ENCODE measurements at places on chromosomes 11 and 22. TPM values are rescaled to one million over a fixed set of nuclear protein-coding genes. Genes with fewer than 3 reads are reported as not detected.

DNA sequence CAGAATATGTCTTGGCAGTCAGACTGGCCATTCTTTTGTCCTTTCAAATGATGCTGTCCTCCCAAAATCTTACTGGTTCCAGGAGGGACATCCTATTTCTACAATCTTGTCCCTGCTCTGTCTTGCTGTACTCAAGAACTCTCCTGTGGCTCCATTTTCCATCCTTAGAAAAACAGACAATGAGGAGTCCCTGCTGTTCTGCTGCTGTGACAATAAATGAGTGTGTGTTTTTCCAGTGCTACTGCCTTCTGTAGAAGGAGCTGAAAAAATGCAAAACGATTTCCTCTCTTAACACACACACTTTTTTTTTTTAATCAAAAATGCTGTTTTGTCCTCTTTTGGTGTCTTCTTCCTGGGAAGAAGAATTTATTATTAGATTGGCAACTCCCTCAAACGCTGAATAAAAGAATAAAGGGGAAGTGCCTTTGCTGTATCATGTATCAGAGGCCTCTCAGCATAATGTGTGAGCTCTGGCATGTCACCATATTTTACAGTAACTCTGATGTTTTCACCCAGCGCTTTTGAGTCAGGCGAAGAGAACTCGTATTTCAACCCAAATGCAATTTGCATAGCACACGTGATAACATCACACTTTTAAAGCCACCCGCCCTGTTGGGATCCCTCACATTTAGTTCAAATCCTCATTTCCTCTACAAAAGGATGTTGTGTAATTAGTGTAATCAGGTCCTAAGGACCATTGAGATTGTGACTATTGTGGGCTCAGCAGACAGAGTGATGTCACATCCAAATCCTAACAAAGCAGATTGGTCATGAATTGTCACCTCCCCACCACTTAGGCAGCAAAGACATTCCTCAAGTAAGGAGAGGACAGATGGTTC, 496.0 kb upstream of the LARGE1 start:
- no peak for DNase-seq

DNA sequence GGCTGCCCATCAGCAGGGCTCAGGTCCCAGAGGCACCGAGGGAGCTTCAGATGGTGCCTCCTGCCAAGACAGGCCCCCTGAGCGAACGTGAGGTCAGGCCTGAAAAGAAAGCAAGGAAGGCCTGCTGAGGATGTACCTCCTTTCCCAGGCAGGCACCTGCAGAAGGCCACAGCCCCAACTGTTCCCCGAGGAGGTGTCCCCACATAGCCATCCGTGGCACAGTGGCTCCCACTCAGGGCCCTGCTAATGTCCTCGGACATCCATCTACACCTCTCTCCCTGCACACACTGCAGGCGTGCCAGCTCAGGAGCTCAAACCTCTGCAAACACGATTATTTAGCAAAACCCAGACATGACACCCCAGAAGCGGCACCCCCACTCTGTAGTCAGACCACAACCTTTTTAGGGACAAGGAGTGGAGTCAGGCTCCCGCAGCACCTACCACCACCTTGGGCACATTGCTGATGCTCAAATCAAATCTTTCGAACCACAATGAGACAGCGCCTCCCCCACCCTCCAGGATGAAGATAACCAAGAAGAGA, 36.9 kb downstream of the SHANK2 start:
- DNase-seq = no peak

GRCh38 chr11:11845551-11845950, 3.8 kb downstream of the USP47 start:
- no peak for DNase-seq

DNA sequence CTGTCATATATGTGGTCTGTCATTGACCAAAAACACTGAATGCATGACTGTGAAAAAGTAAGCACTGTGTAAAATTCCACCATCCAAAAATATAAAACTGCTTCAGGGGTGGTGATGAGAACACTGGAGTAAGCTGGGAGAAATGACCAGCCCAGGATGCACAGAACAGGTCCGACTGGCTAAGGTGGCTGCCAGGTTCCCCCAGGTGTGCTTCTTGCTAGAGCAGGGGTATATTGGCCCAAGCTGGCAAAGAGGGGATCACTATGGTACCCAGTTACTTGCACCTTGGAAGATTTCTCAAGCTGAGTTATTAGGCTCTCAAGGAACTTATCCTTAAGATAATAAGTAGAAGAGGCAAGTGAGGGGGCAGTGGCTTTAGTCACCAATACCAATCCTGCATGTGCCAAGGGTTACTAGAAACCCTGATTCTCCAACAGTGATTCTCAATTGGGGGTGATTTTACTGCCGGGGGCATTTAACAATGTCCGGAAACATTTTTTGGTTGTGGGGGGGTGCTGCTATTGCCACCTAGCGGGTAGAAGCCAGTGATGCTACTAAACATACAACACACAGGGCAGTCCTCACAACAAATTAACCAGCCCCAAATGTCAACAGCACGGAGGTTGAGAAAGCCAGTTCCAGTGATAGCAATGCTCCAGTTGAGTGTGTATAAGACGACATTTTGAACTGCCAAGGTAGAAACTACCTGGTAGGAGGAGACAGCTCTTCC, 15.7 kb downstream of the SNU13 start:
- no peak for DNase-seq

DNA sequence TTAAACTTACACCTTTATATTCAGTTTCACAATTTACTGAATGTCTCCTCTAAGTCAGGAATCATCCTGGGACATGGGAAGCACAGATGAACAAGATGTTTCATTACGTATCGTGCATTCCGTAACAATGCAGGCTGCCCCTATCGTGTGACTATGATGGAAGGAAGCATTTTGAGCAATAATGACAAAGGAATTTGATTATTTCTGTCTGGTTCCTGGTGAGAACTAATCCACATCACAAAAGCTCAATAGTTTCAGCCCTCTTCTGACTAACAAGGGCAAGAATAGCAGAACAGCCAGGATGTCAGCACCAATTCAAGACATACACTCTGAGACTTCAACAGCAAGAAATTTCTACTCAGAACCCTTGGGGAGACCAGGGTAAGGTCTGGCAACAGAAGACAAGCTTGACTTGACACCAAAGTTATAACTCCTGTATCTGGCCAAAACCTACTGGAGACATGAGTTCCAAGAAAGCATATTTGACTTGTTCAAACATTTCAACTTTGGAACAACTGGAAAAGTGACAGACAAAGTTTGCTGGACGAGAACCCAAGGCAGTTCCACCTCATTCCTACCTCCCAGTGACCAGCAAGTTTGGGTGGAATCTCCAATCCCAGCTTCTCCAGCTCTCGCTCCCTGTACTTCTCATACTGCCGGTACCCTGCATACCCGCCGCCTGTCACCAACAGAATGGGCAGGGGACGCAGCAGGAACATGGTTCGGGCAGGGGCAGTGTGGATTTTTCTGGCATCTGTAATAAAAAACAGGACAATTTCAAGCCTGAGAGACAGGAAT, 14.3 kb downstream of the PISD start:
- no peak for DNase-seq

GRCh38 chr11:111925953-111926352, 7.2 kb downstream of the C11orf52 start:
- DNase-seq = no peak

- no peak for DNase-seq
Observed at GRCh38 chr11:26096451-26096850, 235.5 kb upstream of the ANO3 start.

DNA sequence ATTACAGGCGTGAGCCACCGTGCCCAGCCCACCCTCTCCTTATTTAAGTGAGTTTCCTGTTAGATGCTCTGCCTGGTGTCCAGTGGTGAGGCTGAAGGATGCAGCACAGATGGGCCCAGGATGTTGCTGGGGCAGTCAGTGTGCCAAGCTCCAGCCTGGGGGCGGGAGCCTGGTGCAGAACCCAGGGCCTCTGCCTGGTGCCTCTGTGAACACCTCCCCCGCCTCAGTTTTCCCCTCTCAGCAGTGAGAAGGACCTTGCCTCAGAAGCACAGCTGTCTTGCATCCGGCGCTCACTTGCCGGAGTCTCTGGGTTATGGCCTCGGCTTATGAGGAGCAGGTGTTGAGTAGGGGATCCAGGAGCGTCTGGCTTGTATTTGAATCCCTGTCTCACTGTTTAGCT, 116.2 kb downstream of the KIAA1671 start:
- no peak for DNase-seq

DNA sequence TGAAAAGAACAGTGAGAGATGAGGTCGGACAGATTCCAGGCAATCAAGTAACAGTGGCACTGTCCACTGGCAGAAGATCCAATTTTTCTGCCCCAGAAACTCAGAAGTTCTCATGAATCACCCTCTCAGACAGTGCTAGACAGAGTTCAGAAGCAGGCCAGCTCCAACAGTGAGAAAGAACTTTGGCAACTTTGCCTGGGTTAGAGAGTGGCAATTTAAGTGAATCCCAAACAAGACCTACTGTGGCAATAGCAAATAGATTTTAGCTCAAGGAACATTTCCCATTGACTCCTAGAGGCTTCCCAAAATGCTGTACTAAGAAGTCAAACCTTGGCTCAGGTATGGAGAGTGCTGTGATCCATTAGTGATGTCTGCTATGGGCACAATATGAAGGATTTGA, 12.3 kb downstream of the CD44 start:
- no peak for DNase-seq

- no peak for DNase-seq
Observed at GRCh38 chr11:79264284-79264683, 176.5 kb downstream of the TENM4 start.

GRCh38 chr22:28986366-28986765, 75.3 kb downstream of the C22orf31 start:
- no peak for DNase-seq

GRCh38 chr11:128338811-128339210, 248.5 kb downstream of the ETS1 start:
- DNase-seq = no peak

DNA sequence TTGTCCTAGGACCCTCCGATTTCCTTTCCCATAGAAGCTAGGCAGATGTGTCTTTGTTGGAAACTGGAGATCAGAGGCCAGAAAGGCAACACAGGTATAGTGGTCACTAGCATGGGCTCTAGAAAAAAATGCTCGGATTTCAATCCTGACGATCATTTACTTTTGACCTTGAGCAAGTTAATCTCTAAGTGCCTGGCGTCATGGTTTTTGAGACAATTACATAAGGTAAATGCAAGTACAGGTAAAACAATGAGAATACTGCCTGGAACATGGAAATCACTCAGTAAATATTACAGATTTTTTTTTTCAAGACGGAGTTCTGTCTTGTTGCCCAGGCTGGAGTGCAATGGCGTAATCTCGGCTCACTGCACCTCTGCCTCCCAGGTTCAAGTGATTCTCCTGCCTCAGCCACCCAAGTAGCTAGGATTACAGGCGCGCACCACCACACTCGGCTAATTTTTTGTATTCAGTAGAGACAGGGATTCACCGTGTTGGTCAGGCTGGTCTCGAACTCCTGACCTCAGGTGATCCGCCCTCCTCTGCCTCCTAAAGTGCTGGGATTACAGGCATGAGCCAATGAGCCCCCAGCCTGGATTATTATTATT, 1.1 kb upstream of the DENND5A start:
- no peak for DNase-seq

DNA sequence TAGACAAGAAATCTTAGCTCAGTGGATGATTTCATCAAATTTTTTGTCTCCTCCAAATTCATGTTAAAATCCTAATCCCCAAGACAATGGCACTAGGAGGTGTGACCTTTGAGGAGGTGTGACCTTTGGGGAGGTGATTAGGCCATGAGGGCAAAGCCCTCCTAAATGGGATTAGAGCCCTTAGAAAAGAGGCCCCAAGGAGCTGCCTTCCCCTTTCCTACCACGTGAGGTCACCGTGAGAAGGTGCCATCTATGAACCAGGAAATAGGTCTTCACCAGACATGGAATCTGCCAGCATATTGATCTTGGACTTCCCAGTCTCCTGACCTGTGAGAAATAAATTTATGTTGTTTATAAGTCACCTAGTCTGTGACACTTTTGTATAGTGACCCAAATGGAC, 138.7 kb downstream of the TRIM29 start:
- no peak for DNase-seq

- no peak for DNase-seq
Observed at GRCh38 chr11:82529936-82530335, 203.7 kb downstream of the FAM181B start.

- no peak for DNase-seq
Observed at GRCh38 chr11:127037001-127037400, 36.4 kb upstream of the KIRREL3 start.

GRCh38 chr22:29855611-29856181, 17.6 kb upstream of the ASCC2 start:
- no peak for DNase-seq

- no peak for DNase-seq
Observed at GRCh38 chr22:32619614-32620426, 145.2 kb downstream of the FBXO7 start.

DNA sequence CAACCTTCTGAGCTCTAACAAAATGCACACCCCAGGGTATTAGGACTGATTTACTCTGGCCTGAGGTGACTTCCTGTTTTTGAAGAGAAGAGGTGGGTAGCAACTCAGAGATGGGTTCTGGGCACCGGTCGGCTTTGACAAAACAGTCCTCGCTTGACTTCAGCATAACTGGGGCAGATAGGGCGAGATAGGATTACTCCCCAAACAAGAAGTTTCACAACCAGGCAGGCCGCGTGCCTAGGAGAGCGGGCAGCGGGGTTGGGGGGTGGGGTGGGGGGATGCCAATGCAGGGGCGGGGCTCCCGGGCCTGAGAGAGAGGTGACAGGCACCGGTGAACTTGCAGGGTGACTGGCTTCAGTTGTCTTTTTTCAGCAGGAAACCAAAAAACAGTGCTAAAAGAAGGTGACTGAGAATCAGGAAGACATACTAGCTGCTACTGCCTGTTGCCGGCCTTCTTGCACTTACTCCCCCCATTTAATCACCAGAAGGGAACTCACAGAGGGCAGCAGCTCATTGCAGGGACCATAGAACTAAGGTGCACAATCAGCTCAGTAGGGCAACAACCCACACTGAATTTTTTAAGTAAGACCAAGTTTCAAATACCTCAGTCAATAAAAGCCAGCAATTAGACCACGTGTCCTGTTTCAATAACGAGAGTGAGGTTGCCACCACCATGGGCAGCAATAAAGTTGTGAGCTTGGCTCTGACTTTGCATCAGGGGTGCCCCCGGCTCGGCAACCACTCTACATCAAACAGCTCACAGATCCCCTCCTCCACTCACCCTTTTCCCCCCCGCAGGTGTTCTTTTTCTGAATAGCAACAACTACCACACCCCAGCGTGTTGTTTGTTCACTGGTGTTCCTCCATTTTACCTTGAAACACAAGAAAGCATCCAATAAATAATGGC, 37.2 kb upstream of the ETS1 start:
- DNase-seq = no peak

DRD2 gene
- not detected for total RNA-seq

PAMR1 gene
- 4.4 TPM for total RNA-seq

LSP1 gene
- total RNA-seq = 26.9 TPM

SEC14L2 gene
- total RNA-seq = 19.0 TPM

MS4A7 gene
- not detected for total RNA-seq

MEI1 gene
- not detected for total RNA-seq

PSMA1 gene
- 117 TPM for total RNA-seq

USP2 gene
- 0.24 TPM for total RNA-seq

TSSK2 gene
- not detected for total RNA-seq

RASGRP2 gene
- 11.2 TPM for total RNA-seq
